ENCODE measurements at places on chromosomes 2 and 18.

- DNase-seq: no peak
These were observed 42.6 kb upstream of the EDAR start for GRCh38 chr2:109031476-109032228.

DNA sequence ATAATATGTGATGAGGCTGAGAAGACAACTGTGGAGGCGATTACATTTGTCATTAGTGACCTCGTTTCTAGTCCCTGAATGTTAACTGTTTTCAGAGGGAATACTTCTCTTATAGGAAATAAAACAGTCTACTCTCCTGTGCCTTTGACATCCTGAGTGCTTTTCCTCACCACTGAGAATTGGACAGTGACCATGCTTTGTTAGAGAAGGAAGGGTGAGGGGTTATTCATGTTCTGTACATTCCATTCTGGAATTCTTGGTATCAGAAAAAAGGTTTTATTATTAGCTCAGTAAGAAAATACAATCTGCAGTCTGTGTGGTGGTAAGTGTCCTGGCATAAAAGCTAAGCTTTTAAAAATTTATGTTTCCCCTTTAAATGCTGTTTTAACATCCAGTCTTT, 58.8 kb downstream of the PARD3B start:
- DNase-seq: no peak

DNA sequence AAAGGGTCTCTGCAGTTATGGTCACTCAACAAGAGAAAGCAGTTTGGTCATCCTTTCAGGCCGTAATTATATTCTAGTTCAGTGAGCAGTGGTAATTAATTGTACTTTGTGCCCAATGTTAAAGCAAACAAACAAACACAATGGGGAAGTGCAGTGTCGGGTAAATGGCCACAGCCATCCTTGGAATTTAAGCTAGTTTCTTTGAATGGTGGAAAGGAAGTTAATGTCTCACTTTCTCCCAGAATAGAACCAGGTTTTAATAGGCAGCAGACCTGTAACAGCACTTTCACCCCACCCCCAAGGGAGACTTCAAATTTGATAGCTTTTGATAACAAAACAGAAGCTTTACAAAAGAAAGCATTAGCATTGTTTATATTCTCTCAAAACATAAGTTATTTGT, 20.0 kb upstream of the ITGAV start:
- DNase-seq: no peak

DNA sequence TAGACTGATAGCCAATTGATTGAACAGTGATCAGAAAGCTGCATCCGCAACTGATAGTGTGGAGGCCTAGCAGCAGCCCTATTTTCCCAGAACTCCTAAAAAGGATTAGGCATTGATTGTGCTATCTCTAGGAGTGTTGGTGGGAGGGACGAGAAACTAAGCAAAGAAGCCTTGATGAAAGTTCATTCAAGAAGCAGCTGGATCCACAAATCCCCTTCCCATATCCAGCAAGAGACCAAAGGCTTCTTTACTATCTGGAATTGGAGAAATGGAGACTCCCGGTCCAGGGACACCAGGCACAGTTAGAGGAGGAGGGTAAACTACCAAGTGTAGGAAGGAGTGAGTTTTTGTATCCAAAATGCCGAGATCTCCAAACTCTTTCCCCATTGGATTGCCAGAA, 151.5 kb downstream of the ALK start:
- no peak for DNase-seq

DNA sequence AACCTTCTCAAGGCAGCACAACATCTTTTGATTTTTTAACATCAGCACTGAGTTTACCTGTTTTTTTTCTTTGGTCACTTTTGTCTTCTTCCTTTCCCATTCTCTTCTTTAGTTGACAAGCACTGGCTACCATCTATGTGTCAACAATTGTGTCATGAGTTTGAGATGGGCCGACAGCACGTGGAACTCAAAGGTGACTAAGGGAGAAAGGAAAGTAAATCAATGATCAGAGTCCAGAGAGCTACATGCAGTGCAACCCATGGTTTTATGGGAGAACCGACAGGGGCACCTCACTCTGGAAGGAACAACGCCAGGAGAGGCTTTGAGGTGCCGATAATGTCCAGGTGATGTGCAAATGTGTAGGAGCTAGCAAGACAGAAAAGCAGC, 755.5 kb downstream of the RNF144A start:
- DNase-seq: no peak

DNA sequence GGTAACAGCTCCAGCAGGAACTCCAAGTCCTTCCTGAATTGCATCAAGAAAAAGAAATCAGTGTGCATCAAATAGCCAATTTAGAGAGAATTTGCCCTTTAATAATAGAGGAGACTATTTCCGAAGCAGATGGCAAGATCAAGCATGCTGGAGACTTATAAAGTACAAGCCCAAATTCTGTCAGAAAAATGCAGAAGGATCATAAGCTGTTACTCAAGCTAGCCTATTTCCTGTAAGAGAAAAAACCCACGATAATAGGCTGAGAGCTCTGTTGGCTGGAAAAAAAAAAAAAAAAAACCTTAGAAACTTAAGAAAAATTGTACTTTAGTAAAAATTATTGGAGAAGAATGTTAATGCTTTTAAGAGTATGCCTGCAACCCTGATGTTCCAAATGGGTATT, 24.4 kb upstream of the ITM2C start:
- no peak for DNase-seq

DNA sequence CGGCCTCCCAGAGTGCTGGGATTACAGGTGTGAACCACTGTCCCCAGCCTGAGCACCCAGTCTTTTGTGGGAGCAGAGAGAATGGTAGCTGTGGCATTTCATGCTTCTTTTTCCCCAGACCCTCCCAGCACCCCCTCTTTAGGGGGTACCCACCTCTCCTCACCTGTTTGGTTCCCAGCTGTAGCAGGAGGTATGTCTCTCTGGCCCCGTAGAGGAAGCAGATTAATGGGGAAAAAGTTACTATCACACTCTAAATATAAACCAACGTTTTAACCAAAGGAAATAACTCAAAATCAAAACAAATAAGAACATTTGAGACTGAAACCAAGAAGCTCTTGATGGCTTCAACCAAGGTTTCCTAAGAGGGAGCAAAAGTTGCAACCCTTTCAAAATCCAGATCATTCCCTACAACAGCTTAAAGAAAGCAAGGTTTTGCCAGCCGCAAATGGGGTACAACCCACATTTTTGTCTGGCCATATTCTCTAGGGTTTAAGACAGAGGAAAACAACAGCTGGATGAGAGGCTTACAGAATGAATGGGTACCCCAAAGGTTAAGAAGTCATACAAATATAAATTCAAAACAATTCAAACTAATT, 8.0 kb downstream of the RNF125 start:
- no peak for DNase-seq

- DNase-seq: no peak
These were observed 7.2 kb upstream of the DAW1 start for GRCh38 chr2:227864161-227864756.

DNA sequence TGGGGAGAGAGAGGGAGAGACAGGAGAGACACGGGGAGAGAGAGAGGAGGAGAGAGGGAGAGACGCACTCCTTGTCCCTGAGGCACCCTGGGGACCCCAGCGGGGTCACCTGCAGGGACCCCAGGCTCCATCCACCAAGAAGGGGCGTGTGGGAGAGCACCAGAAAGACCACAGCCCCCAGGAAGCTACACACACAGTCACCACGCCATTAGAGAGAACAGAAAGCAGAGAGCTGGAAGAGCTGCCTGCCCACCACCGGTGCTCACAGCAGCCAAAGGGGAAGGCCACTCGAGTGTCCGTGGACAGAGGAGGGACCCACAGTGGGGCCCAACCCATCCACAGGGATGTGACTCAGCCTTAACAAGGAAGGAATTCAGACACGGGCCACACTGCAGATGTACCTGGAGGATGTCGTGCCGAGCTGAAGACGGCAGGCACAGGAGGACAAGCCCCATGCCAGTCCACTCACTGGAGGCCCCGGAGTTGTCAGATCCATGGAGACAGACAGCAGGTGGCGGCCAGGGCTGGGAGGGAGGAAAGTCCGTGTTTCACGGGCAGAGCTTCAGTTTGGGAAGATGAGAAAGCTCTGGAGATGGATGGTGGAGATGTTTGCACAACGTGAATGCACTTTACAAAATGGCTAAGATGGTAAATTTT, 11.5 kb upstream of the NFATC1 start:
- DNase-seq: no peak

DNA sequence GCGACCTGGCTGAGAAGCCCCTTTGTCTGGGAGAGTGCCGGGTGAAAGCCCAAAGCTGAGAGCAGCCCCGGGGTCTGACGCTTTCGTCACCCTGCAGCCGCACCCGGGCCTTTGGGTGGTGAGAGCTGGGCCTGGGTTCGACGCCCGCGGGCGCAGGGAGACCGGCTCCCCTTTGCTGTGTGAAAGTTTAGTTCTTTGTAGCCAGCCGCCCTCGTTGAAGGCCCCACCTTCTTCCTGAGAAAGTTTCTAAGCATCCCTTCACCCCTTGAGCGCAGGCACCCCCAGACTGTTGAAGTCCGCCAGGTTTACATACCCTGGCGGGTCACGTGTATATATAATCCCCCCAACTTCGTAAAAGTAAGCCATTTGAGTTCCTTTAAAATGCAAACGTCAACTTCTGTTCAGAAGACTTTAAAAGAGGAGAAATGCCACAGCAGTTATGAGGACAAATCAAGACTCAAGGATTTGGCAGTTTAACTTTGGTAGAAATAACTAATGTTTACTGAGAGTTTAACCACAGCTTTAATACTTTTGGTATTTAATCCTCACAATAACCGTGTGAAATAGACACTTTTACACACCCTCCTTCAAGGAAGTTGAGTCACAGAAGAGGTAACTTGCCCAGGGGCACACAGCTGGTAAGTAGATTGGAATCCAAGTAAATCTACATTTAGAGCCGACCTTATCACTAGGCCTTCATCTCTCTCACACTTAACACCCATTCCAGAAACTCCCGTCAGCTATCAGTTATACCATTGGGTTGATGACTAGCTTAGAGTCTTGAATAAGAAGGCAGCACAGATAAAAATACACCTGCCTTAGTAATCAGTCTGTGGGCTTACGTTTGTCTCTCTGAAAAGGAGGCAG, 1.1 kb upstream of the MBOAT2 start:
- no peak for DNase-seq

DNA sequence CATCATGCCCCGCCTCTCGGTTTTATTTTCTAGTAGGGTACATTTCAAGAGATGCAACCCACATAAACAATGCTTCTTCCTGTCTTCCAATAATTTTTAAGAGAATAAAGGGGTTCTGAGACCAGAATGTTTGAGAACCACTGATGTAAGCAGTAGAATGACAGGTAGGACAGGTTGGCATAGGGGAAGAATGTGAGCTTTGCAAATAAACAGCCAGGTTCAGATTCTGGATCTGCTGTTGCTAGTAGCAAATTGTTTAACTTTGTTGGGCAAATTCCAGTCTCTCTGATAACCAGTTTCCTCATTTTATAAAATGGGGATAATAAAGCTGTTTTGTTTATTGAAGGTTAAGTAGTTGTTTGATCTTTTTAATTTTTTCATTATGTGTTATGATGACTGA, 32.8 kb downstream of the SOCS6 start:
- DNase-seq: no peak

- no peak for DNase-seq
These were observed 29.6 kb upstream of the KCNG3 start for GRCh38 chr2:42523341-42523740.

GRCh38 chr18:50697509-50697908, 122.3 kb downstream of the MRO start:
- no peak for DNase-seq

DNA sequence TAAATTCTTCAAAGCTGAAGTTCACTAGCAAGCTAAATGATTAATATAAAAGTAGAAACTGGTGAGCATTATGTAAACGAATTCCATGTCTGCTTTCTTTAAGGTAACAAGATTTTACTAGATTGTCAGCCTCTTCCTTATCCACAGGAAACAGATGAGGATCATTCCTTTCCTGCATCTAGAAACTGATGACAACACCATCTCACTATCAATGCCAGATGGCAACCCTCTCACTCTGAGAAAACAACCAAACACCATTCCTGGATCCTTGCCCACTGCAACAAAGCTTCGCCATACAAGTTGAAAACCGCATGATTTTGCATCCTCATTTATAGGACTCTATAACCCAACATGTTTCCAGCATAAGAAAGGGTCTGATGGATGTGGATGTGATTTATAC, 122.9 kb downstream of the ZNF521 start:
- DNase-seq: no peak

DNA sequence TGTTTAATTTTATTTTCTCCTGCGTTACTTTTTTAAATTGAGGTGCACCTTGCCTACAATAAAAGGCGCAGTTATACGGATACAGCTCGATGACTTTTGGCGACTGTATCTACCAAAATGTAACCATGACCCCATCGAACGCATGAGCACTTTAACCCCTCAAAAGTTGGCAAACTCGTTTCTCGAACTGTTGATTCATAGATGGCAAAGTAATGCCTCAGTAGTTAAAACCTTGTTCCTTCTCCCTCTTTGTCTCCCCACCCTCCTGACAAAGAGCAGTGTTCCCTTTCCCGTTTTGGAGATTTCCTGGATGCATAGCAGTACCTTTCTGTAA, 577 bp downstream of the MOGAT1 start:
- no peak for DNase-seq

- no peak for DNase-seq
These were observed 18.6 kb downstream of the MBOAT2 start for GRCh38 chr2:8984855-8985254.

DNA sequence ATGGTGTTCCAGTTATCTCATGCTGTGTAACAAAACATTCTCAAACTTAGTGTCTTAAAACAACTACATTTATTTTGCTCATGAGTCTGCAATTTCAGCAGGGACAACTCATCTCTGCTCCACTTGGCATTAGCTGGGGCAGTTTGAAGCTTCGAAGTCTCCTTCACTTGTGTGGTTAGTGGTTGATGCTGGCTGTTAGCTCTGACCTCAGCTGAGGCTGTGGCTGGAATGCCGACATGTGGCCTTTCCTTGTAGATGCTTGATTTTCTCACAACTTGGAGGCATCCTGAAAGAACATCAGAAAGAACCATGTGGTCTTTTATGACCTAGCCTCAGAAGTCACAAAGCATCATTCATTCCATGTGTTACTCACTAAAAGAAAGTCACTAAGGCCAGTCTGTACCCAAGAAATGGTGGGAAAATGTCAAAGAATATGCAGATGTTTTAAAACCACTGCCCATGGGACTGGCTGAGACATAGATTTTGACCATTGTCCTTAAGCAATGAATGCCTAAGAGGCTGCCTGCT, 3.8 kb upstream of the TMSB10 start:
- no peak for DNase-seq

DNA sequence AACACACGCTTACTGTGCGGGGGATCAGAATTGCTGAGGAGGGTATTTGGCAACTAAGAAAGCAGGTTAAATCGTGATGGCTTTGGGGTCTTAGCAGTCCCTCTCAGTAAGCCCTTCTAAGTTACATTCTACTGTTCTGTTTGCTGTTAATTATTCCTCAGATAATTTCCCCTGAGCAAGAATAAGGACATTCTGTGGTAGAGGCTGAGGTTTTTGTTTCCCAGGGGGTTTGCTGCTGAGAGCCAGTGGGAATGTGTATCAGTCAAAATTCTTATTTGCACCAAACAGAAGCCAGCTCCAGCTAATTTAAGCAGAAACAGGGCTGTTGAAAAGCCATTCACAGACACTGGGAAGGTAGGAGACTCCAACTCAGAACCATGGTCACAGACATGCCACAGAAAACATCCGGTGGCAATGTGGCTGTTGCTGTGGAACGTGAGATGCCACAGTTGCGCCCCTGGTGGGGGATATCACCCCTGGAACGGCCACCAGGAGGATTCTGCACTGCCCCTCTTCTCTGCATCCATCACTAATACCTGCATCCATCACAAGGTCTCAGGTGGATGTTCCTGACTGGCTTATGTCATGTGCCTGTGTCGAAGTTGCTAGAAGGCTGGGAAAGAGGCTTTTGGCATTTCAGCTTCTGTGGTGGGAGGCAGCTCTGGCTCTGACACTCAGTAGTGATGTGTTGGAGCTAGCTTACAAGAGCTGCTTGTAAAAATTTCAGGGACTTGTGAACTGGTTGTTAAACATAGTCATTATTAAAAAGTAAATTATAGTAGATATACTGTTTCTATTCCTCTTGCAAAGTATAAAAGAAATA, 23.2 kb downstream of the SLC4A3 start:
- no peak for DNase-seq

Measured in left forelimb (tissue), 1 donor.